Hippocampal formation (tissue), 2 donors: ENCODE measurements at places on chromosomes 3 and 15.

DNA sequence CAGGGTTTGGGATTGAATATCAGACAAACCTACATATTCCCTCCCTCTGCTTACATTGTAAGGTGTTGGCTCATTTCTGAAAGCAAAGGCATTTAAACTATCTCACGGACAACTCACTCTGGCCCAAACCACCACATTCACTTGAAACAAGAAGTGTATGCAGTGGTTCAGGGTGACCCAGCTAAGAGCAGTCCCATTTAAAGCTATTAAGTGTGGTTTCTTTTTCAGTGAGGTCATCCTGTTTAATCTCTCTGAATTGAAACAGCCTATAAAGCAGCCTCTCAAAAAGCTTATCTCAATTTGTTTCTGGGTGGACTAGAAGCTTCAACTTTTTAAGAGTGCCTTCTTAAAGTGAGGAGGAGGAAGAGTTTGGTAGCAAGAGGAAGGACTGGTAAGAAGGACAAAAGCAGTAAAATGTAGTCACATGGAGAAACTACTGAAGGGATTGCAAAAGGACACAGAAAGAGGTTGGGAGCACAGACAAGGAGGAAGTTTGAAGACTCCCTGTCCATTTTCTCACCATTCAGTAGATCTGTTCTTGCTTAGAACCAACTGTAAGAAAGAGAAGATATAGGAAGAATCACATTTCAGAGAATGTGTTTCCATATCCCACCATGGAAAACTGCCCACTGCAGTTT, 151.6 kb downstream of the TMCO5A start:
- DNase-seq: no peak

- DNase-seq: no peak
Measured at GRCh38 chr15:51667478-51667877, 13.8 kb upstream of the SCG3 start.

DNA sequence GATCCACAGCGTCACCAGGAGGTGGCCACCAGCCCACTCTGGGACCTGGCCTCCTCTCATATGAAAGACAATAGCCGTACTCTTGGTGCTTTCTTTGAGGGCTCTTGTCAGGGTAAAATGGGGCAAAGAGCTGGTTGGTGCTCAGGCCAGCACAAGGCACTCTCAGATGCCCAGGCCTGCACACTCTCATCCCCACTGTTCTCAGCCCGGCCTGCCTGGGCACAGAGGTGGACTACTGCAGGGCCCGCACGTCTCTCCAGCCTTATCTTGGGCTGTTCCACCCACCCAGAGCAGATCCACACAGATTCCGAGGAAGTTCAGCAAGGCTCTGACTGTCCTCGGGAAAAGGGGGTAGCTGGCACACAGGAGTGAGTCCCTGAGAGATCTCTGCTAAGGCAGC, 122.8 kb upstream of the PRR20G start:
- no peak for DNase-seq

- no peak for DNase-seq
Measured at GRCh38 chr3:142152384-142152783, 3.0 kb upstream of the TFDP2 start.

DNA sequence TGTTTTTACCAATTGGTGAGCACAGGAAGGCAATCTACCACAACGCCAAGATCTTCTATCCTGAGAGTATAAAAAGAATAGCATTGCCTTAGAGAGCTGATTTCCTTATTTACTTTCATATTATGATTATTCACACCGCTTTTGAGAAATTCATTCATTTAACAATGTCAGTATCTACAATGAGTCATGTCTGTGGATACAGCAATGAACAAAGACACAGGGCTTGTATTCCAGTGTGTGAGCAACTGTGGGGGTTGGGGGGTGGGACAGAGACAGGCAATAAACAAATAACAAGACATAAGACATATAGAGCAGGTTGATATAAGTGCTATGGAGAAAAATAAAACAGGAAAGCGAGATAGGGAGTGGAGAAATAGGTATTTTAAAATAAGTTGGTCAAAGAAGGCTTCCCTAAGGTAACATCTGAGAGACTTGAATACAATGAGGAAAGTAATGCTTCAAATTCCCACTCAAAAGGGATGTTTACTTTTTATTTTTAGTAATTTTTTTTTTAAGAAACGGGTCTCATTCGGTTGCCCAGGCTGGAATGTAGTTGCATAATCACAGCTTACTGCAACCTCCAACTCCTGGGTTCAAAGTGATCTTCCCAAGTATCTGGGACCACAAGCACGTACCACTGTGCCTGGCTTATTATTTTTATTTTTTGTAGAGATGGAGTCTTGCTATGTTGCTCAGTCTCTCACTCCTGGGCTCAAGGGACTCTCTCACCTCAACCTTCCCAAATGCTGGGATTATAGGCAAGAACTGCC, 45.7 kb downstream of the PGBD4 start:
- DNase-seq: no peak
